Activated T-cell treated with anti-CD3 and anti-CD28 coated beads, Interleukin-2, amount 50 U/mL, for 24 hours (primary cell): ENCODE measurements at places on chromosomes 11 and 22.

DNA sequence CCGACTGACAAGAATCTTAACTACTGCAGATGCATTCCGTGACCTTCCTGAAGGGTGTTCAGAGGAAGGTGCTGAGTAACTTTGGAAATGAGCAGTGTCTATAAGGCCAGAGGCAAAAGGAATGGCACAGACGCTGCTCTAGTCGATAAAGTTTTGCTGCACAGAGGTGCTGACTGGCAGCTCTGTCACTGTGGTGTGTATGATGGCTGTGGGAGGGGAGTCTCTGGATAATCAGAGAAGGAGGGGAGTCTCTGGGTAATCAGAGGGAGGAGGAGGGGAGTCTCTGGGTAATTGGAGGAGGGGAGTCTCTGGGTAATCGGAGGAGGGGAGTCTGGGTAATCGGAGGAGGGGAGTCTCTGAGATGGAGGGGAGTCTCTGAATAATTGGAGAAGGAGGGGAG lies 18.4 kb downstream of the PTDSS2 start:
- no peak for DNase-seq

DNA sequence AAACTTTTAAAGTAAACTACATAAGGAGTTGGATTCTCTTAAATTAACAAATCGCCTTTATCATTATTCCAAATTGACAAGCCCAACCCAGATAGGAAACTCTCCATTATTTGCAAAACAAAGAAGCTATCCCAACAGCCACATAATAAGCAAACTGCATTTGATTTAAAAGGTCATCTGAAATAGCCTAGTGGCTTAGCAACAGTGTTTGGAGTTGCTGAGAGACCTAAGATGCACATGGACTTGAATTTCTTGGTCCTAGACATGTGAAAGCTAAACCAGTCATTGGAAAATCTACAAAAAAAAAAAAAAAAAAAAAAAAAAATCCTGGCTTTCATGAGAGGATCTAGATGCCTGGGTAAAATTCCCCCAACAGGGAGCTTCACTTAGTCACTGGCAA lies 69.5 kb downstream of the PRCP start:
- DNase-seq, result no peak

- no peak for DNase-seq
Measured at GRCh38 chr11:35953081-35953760, 9.4 kb downstream of the LDLRAD3 start.

DNA sequence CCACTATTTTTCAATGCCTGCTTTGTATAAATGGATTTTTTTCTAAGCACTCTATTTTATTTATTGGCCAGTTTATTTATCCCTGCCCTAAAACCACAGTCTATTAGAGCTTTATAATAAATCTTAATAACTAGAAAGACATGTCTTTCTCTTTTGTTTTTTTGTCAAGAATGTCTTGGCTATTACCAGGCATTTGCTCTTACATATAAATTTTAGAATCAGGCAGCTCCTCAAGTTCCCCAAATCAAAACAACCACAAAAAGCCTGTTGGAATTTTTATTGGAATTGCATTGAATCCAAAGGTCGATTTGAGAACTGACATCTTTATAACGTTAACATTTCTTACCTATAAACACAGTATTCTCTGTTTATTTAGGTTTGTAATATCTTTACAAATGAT lies 85.8 kb upstream of the SC5D start:
- DNase-seq, result no peak

DNA sequence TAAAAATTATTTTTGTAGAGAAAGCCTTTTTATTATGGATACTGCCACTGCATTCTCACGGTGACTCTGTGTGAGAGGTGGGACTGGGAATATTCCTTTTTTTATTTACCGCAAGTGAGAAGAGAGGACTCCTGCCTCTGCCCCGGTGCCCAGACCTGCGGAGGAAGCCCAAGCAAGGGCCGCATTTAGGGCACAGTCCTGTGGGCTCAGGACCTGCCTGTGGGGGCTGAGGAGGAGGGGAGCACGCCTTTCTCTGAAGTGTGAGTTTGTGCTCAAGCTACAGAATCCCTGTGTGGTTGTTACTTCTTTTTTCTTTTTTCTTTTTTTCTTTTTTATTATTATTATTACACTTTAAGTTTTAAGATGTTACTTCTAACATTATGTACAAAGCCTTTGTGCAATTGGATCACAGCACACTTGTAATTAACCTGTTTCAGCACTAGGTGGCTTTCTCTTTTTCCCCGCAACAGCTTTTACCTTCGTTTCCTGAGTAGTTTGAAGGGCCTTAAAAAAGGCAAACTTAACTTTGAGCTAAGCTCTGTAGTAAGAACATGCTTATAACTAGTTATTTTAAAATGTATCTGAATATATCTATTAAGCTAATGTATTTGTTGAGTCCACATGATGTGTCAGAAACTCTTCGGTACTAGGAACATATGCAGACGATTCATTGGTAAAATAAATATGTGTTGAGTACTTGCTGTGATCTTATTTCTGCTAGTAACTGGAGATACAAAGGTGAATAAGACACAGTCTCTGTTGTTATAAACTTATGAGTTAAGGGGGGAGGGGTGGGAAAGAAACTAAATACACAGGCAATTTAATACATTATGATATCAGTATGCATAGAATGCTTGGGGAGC lies 18.3 kb downstream of the AMOTL1 start:
- DNase-seq, result no peak
